ENCODE measurements at places on chromosomes 1 and 21.

DNA sequence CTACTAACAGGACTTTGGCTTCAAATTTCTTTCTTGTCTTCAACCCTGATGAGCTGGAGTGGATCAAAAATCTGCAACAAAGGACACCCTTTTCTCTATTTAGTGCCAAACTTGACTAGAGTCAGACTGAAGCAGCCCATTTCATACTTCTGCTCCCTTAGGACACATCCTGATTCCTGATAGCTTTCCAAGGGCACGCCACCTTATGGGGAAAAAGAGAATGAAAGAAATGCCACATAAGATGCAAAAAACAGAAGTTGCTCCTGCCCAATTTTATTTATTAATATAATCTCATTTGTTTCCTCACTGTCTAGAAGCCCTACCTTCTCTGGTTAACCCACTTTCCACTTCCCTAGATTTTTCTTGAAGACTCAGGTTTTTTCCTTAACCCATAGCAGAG lies 72.7 kb upstream of the NBPF4 start:
- DNase-seq: no peak

- DNase-seq: no peak
These were observed 54.7 kb downstream of the ASH1L start for GRCh38 chr1:155507945-155508344.

DNA sequence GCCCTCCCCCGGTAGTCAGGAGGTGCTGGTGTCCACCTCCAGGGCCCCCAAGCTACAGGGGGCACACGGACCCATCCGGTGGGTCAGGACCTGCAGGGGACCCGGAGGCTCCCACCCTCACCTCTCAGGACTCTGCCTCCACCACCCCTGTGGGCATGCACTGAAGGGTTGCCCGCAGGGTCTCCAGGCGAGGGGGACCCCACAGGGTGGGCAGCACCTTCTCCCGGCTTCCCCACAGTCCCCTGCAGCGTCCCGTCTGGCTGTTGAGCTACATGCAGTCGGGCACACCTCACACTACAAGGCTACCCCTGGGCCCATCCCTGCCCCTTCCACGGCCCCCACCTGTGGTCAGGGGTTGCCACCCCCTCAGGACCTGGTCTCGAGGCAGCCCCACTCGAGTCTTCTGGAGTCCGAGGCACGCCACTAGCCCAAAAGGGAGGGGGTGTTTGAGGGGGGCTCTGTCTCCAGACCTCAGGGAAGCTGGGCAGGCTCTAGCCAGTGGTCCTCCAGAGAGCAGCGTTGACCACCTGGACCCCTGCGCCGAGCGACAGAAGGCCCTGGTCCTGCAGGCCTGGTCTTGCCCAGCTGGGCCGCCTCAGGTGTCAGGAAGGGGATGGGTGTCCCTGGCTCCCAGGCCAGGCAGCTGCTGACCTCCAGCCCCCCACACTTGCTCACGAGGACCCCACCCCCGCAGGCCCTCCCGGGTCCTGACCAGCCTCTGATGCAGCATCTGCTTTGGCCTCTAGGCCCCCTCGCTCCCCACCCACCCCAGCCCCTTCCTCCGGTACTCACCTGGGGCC lies 9.6 kb downstream of the PARS2 start:
- DNase-seq: no peak

- no peak for DNase-seq
These were observed 8.9 kb upstream of the LCE5A start for GRCh38 chr1:152501704-152502103.

- no peak for DNase-seq
These were observed 1.2 kb upstream of the IARS2 start for GRCh38 chr1:220092694-220093093.

DNA sequence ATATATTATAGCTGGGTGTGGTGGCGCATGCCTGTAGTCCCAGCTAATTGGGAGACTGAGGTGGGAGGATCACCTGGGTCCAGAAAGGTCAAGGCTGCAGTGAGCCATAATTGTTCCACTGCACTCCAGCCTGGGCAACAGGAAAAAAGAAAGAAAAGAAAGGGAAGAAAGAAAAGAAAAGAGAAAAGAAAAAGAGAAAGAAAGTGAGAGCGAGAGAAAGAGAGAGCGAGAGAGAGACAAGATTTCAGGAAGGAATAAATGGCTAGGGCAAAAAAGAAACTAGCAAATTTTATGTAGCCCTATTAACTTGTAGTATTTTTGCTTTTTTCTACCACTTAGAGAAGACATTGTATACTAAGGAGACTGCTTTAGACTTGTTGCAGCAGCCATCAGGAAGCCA lies 6.2 kb downstream of the NRAS start:
- DNase-seq: no peak

- DNase-seq: no peak
These were observed 87.8 kb downstream of the GLUL start for GRCh38 chr1:182303778-182304177.

DNA sequence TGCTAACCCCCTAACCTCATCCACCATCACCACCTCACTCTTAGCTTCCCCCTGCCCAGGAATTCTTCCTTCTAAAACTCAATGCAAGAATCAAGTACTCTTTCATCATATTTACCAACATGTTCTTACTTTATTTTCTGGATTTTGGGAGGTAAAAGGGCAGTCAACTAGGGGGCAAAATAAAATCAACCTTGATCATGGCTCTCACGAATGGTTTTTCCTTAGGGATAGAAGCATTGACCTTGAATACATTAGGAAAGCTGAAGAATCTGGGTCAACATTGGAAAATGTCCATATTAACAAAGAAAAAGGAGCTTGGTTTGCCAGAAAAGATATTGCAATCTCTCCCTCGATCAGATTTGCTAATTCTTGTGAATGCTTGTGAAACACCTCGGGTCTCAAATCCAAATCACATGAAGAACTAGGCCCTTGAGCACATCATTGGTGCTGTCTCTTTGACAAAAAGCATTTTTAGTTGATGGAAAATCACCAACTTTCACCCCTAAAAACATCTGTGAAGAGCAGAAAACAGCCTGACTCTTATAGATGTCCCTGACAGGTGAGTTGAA lies 58.9 kb downstream of the ZC3H11B start:
- DNase-seq: no peak

DNA sequence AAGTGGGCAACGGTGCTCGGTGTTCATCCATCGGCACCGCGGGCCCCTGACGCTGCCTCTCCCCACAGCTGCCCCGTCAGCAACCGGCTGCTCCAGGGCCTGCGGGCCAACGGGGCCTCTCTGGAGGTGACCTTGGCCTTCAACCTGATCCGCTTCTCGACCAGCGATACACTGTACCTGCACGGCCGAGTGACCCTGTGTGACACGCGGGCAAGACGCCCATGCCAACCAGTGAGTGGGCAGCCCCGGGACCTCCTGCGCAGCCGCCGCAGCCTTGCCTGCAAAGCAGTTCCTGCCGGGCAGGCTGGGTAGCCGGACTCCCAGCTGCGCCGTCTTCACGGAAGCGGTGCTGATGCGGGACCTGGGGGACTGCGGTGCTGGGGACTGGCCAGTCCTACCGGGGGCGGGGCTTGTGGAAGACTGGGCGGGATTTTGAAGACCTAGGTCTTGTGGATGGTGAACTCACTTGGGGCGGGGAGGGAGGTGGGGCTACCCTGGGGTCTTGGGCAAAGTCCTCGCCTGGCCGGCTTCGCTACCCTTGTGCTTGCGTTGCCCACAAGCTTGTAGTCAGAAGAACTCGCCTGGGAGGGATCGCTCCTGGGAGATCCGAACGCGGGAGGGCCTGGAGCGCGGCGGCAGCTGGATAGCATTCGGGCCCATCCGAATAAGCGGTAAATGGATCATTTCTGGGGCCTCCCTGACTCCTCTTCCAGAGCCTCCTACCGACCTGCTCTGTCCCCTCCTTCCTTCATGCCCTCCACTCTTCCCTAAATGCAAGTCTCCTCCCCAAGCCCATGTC lies 8.8 kb upstream of the CEP85 start:
- DNase-seq: no peak

GRCh38 chr21:35091496-35091895 lies 42.4 kb upstream of the RUNX1 start:
- DNase-seq: no peak

GRCh38 chr1:3539707-3540425 lies 71.4 kb downstream of the MEGF6 start:
- DNase-seq: no peak

DNA sequence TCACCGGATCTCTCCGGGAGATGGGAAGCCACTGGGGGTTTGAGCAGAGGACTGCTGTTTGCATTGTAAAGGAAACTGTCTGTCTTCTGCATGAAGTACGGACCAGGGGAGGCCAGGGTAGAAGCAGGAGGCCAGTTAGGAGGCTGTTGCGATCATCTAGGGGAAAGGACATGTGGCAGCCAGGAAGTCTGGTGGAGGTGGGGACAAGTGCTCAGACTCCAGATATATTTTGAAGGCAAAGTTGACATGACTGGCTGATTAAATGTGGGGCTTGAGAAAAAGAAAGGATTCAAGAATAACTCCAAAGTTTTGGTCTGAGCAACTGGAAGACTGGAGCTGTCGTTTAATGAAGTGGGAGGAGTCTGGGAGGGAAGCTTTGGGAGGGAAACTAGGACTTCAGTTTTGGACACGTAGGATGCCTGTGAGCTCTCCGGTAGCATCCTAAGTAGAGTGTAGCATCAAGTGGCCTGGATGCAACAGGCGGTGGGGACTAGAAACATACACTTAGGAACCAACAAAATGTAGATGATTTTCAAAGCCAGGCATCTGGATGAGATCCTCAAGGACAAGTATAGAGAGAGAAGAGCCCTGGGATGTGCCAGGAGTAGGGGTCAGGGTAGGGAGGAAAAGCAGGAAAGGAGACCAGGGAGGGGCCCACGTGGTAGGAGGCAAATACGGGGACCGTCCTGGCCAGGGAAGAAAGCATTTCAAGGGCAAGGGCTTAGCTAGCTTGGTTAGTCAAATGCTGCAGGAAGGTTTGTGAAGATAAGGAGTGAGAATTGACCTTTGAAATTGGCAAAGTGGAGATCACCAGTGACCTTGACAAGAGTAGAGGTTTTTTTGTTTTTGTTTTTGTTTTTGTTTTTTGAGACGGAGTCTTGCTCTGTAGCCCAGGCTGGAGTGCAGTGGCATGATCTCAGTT lies 3.7 kb upstream of the C1orf210 start:
- no peak for DNase-seq

- no peak for DNase-seq
These were observed 215.5 kb downstream of the MRPL39 start for GRCh38 chr21:25391777-25392176.

- no peak for DNase-seq
These were observed 83.5 kb upstream of the COA6 start for GRCh38 chr1:234289538-234290305.

GRCh38 chr1:109877776-109878175 lies 32.9 kb upstream of the CSF1 start:
- no peak for DNase-seq

DNA sequence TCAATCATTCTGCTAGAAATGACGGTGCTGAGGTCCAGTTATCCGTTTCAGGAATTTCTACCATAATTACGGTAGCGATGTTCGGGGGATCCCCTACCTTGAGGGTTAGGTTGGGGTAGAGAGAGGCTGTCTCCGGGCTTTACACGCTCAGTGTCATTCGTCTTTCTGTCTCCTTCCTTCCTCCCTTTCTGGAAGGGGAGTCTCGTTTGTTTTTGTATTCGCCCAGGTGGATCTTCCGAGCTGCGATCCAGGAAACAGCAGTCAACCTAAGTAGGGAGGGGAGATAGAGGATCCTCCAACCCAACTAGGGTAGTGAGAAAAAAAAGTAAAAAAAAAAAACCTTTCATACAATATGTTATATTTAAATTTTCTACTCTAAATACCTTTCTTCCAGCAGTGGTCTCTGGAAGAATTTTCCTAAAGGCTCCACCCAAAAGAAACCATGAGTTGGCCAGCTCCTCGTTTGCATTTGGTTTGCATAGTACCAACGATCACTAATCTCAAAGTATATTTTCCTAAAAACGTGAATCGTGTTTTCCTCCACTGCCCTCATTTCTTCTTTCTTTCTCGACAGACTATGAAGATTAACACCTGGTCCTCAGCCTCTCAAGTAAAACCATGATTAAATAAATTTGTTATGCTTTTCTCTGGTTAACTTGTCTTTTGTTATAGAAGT lies 611 bp upstream of the PIK3C2B start:
- no peak for DNase-seq

DNA sequence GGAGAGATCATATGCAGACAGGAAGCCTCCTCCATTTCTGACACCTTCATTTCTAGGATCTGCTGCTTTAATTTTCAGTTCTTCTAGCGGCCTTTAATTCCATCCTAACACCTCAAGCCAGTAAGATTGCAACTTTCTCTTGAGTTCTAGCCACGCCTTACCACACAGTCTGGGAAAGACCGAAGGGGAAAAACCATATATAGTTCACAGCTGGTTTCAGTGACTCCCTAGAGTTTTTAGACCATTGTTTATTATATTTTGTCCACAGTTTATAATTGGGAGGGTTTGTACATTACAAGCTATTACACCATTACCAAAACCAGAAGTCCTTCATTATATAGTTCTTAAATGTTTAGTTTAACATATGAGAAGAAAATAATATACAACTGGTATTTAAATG lies 37.5 kb downstream of the DPH5 start:
- no peak for DNase-seq

DNA sequence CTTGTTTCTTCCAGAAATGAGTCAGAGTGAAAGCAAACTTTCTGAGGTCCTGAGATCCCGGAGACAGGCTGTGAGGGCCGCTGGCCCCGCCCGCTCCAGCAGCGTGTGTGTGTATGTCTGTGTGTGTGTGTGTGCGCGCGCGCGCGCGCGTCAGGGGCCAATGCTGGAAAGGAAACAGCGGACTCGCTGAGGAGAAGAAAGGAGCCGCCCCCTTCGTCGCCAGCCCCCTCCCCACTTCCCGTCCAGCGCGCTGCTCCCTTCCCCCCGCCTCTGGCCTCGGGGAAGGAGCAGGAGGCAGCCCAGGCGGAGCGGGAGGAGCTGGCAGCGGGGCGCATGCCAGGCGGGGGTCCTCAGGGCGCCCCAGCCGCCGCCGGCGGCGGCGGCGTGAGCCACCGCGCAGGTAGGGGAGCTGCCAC lies at the start of gene DISC1:
Gene DISC1 (plus strand): TSS at position 256 of the 416 bp plus-strand sequence. CDS start 78 bp downstream, at position 334.
- DNase-seq: peak; percentile 86

GRCh38 chr1:8580566-8580965 lies 236.9 kb downstream of the RERE start:
- DNase-seq: no peak

- no peak for DNase-seq
These were observed 65.0 kb upstream of the RNPC3 start for GRCh38 chr1:103460511-103460910.

DNA sequence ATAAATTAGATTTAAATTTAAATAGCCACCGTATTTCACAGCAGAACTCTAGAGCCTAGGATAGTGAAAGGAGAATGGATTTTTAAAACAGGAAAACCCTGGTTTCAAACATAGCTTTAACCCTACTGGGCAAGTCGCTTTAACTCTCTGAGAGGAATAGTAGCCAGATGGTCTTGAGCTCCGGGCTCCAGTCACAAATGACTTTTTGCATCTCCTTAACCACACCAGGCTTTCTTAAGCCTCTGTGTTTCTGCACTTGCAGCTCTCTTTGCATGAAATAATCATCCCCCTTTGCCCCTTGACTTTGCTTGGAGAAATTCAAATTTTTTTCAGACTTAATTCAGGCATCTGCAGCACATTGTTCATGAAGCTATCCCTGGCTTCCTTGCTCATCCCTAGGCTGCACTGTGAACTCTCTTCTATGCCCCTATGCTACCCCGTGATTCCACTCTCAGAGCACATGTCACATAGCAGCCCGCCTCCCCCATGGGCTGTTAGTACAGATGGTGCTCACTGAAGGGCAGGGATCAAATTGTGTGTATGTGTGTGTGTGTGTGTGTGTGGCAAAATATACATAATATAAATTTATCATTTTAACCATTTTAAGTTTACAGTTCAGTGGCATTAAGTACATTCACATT lies 68.8 kb upstream of the DAB1 start:
- no peak for DNase-seq
